ENCODE measurements at places on chromosomes 5 and 9.

- no peak for DNase-seq
Measured at GRCh38 chr5:133773247-133774202, 161.2 kb upstream of the FSTL4 start.

- no peak for DNase-seq
Measured at GRCh38 chr9:114080195-114080772, 2.2 kb upstream of the AMBP start.

DNA sequence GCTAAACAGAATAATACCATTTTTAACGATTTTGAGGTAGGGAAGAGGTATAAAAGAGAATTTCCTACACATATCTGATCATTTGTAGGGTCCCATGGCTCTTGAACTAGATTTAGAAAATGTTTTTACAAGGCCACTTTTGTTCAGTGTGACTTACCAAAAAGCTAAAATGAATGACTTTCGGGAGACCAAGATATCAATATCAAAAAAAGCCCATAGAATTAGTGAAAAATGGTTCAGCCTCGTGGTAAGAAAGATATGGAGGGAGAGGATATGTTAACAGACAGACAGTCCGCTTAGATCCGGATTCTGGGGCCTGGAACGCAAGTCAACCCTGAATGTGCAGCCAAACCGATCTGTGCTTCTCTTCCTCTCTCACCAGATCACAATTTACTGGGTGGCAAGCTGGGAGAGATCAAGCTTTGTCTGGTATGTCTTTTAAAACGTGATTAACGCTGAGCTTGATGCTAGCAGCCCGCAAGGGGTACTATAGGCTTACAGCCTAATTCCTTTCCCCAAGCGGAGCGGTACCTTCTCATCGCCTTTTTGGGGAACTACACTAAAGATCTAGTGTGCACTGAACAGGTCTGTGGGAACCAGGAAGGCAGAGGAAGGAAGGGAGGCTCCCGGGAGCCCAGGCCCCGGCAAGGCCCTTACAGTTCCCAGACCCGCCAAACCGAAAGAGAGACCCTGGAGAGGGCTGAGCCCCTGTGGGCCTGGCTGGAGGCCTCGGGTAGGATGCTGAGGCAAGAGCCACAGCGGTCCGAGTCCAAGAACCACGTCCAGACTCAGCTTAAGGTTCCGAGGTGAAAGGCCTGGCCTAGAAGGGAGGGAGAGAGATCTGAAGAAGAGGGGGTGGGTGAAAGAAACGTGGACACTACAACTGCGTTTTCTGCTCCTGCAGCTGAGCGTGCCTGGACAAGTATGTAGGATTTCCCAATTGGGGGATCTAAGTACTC, 2.9 kb downstream of the NR2F1-AS1 start:
- DNase-seq, result no peak

DNA sequence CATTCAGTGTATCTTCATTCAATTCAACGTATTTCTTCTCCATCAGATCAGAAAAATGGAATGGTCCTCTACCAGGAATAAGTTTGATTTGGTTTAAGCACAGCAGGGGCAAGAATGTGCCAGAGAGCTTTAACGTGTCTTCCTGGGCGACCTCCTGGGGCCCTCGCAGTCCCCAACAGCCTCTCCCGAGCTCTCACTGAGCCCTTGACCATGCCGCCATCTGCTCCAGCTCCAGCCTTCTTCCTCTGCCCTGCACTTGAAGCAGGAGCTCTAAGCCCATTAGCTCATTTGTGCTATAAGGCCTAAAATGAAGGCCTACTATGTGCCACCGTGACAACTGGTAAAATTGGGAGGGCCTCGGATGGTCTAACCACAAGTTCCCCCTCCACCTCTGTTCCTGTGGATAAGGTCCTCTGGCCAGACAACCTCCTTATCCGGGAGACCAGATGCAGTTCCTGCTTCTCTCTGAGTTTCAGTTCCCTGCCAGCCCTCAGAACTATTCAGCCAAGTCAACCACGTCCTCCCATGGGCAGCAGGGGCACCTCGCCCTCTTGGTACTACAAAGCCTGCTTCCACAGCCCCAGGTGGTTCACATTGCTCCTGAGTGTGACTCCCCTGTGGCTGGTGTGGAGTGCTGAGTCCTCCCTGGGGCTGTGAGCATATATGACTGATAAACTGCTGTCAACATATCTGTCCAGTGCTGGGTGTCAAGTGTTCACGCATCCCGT, 35.8 kb downstream of the C5orf15 start:
- no peak for DNase-seq

DNA sequence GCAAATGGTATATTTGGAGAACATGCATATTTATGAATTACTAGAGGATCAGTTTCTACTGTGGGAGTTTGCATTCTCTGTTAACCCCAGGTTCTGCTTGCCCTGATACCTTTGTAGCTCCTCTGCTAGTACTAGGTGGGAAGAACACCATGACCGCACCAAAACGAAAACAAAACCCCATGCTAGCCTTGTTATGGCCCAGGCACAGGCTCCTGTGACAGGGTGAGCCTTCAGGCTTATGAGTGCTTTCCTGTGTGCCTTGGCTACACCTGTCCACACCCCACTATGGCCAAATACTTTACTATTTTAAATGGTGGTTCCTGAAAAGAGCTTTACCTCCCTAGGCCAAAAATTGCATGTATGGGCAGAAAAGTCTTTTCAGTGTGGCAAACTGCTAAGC, 94.8 kb downstream of the PPIC start:
- DNase-seq, result no peak

- DNase-seq, result no peak
Measured at GRCh38 chr9:94923326-94924089, 197.0 kb downstream of the AOPEP start.

- no peak for DNase-seq
Measured at GRCh38 chr5:62354028-62354874, 48.2 kb downstream of the KIF2A start.

- no peak for DNase-seq
Measured at GRCh38 chr5:1470762-1471211, 25.5 kb upstream of the SLC6A3 start.

DNA sequence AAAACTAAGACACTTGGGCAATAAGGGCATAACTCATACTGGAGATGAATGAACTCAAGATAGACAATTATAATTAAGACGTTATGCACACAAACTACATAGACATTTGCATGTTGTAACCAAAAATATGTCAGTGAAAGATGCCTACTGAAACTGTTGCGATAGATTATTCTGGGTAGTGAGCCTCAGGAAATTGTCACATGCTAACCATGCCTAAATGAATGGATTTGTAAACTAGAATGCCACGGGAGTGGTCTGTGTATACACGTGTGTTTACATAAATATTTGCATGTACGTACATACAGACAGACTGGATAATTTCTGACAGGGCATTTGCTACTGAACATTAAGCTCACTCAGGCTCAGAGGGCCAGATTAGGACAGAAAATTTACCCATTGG, 1.2 kb downstream of the NIPSNAP3B start:
- no peak for DNase-seq

GRCh38 chr5:78753093-78753531, 104.5 kb upstream of the LHFPL2 start:
- DNase-seq, result no peak

- DNase-seq, result no peak
Measured at GRCh38 chr5:87418506-87418905, 5.8 kb upstream of the CCNH start.

DNA sequence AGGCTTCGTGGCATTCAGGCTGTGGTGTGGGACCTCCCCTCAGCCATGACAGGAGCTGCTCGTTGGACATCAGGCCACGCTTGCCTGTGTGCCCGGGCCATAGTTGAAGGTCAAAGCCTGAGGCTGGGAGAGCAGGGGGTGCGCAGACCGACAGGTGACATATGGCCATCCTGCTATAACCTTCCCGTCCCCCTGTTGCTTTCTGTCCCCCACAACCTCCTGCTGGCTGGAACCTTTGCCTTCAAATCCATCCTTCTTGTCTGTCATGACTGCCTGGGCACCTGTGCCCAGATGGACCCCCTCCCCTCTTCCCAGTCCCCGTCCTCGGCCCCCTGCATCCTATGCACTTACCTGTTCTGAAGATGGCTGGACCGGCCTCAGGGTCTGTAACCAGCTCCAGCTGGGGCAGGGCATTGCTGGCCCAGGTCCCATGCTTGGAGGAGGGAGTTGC, 83.2 kb downstream of the WNK2 start:
- DNase-seq, result no peak

DNA sequence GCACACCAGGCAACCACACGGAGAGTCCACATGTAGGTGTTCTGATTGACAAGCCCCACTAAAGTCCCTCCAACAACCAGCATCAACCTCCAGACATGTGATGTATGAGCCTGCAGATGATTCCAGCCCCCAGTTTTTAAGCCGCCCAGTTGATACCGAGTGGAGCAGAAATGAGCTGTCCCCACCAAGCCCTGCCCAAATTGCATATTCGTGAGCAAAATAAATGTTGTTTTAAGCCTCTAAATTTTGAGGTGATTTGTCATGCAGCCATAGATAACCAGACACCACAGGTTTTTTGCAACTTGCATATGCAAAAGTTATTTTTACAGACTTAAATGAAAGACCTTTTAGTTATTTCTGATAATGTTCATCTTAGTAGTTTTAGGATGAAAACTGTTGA, 187.7 kb downstream of the PIK3R1 start:
- DNase-seq, result no peak

- peak; percentile 20 for DNase-seq
Measured at GRCh38 chr5:132998556-132998955, 27.8 kb downstream of the ZCCHC10 start.

DNA sequence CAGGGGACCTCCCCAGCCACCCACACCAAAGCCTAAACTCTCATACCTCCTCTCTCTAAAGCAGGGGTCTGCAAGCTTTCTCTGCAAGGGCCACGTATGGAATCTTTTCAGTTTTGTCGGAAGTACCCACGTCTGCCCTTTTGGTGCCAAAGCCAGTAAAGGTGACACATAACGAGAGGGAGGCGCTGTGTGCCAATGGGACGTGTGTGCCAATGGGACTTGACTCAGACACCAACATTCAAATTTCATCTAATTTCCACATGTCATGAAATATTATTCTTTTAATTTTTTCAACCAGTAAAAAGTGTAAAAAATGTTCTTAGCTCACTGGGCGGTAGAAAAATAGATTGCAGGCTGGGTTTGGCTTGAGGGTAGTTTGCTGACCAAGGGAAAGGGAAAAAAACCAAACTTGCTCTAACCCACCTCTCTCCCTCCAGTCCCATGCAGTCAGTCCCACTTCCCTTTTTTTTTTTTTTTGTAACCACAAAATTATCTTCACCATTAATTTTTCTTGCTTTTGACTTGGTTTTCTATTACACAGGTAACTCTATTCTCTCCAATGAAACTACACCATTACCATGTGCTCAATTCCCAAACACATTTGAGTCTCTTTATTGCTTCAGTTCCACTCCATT, 25.5 kb downstream of the OR2V1 start:
- DNase-seq, result no peak

GRCh38 chr5:136311999-136312398, 53.3 kb downstream of the TRPC7 start:
- no peak for DNase-seq

DNA sequence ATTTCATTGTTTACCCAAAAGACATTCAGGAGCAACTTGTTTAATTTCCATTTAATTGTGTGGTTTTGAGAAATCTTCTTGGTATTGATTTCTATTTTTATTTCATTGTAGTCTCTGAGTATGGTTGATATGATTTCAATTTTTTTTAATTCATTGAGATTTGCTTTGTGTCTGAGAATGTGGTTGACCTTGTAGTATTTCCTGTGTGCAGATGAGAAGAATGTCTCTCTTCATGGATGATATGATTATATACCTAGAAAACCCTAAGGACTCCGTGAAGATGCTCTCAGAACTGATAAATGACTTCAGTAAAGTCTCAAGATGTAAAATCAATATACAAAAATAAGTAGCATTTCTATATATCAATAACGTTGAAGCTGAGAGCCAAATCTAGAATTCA, 202.4 kb upstream of the CDH9 start:
- no peak for DNase-seq

DNA sequence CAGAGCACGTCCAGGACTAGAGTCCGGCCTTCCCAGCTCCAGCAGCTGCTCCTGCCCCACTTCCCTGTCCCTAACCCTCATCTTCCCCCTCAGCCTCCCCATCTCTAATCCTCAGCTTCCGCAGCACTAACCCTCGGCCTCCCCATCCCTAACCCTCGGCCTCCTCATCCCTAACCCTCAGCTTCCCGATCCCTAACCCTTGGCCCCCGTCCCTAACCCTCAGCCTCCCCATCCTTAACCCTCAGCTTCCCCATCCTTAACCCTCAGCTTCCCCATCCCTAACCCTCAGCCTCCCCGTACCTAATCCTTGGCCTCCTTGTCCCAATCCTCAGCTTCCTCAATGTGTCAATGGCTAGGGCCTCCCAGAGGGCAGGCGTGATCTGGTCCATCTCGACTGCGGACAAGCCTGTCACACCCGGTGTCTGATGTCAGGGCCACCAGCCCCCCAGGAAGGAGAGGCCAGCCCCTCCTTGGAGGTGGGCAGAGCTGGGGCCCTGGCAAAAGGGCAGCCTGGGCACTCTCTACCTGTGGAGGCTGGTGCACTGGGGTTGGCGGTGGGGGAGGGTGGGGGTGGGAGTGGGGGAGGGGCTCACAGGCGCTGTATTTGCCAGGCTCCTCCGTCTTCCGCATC, 1.4 kb downstream of the OBP2B start:
- no peak for DNase-seq

- no peak for DNase-seq
Measured at GRCh38 chr9:115207003-115207836, 89.3 kb upstream of the TNC start.

DNA sequence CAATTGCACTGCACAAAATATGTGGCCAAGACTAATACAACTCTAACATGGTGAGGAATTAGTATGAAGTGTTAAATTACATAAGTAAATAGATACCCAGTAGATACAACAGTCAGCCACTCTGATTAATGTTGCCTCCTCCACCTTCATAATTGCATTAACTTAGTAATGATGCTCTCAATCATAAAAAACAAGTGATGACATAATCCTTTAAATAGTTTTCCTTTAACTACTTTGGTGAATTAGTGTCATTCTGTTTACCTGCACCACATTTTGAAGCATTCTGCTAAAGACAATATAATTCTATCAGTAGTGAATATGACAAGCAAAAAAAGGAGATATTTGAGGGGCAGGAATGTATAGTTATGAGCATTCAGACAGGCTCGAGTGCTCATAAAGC, 265.9 kb upstream of the SLC24A2 start:
- DNase-seq, result no peak

DNA sequence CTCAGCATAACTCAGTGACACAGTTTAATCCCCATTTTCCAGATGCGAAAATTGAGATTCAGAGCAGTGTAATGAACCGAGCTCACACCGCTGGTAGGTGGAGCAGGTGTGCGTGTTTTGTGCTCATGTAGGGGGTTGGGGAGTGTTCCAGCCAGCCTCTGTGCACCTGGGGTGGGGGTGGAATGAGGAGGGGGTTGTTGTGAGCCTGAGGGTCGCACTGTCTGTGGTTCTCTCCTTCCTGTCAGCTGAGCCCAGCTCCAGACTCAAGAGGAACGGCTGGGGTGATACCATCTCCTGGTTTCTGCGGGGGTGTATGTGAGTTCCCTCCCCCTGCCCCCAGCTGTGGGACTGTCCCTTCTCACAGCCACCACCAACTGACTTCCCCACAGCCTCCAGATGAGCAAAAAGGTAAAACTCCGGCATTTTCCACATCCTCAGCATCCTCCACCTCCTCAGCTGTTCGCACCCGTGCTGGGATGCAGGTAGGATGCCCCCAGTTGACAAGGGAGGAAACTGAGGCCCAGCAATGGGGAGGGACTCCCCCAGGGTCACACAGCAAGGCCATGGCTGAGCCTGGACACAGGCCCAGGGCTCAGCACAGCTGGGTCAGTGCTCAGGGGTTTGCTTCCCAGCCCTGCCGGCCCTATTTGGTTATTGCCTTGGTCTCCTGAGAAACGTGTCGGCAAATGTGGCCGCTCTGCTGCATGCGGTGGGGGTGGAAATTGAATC, 2.1 kb downstream of the SH2D3C start:
- no peak for DNase-seq

GRCh38 chr9:34385561-34386230, 9.0 kb upstream of the MYORG start:
- no peak for DNase-seq

Measured in putamen (tissue), 1 donor.